ENCODE measurements at places on chromosomes 3 and 15. TPM values are rescaled to one million over a fixed set of nuclear protein-coding genes. Genes with fewer than 3 reads are reported as not detected.

SYNPR gene
- not detected for total RNA-seq

ABI3BP gene
- total RNA-seq = not detected

GRCh38 chr3:12483872-12484197 is 445 bp upstream of the TSEN2 start:
- DNase-seq = no peak
- H3K36me3 ChIP-seq = peaks cover 25% of the 10 kb centered on the region
- no peaks in the 10 kb centered on the region for H3K27me3 ChIP-seq
- H3K4me1 ChIP-seq = peaks cover 37% of the 10 kb centered on the region

- H3K27me3 ChIP-seq = peaks cover 3% of the 10 kb centered on the region
- no peaks in the 10 kb centered on the region for H3K36me3 ChIP-seq
- no peak overlapping the region for H3K4me3 ChIP-seq
- no peak overlapping the region for H3K27ac ChIP-seq
- no peaks in the 10 kb centered on the region for H3K4me1 ChIP-seq
These were observed 45.1 kb downstream of the IL17RD start for GRCh38 chr3:57120040-57120439.

PPP2R3A gene
- total RNA-seq = 0.51 TPM

DNA sequence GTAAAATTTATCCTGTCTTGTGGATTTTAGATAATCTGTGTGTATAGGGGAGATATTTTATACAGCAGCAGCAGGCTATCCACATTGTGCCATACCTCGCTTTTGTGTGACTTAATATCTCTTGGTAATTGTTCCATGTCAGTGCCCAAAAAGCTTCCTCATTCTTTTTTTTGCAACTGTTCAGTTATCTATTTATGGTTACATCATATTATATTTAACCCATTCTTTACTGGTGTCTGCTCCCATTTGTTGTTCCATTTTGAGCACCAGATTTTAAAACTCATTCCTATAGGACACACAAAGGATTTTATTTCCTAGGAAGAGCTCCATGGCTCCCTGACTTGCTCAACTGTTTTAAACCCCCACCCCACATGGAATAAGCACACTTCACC is 86.3 kb upstream of the RASGRP1 start:
- H3K27me3 ChIP-seq = no peaks in the 10 kb centered on the region
- no peak for DNase-seq
- H3K4me1 ChIP-seq = peaks cover 83% of the 10 kb centered on the region
- H3K36me3 ChIP-seq = peaks cover 11% of the 10 kb centered on the region
- peak overlapping the region; percentile 73 for H3K4me3 ChIP-seq

GRCh38 chr3:124699686-124700396 is 30.4 kb upstream of the UMPS start:
- H3K27me3 ChIP-seq = peaks cover 21% of the 10 kb centered on the region
- no peaks in the 10 kb centered on the region for H3K4me1 ChIP-seq
- no peaks in the 10 kb centered on the region for H3K36me3 ChIP-seq

DNA sequence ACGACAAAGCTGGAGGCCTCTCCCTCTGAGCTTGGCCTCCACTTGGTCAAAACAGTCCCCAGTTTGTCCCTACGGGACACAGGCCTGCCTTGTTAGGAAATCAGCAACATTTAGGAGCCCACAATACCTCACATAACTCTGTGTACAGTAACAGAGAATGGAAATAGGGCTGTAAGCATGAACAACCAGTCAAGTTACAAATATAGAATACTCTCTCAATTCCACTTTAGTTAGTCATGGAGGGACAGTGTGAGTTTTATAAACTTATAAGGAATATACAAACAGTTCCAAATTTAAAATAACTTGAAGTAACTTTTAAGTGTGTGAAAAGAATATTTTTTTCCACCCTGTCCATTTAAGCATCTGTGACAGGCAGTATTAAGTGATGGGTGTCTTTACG is 129.4 kb downstream of the PGPEP1L start:
- DNase-seq = no peak
- peaks cover 26% of the 10 kb centered on the region for H3K4me1 ChIP-seq
- no peak overlapping the region for H3K4me3 ChIP-seq

CACNA2D2 gene
- 1.6 TPM for total RNA-seq

DNA sequence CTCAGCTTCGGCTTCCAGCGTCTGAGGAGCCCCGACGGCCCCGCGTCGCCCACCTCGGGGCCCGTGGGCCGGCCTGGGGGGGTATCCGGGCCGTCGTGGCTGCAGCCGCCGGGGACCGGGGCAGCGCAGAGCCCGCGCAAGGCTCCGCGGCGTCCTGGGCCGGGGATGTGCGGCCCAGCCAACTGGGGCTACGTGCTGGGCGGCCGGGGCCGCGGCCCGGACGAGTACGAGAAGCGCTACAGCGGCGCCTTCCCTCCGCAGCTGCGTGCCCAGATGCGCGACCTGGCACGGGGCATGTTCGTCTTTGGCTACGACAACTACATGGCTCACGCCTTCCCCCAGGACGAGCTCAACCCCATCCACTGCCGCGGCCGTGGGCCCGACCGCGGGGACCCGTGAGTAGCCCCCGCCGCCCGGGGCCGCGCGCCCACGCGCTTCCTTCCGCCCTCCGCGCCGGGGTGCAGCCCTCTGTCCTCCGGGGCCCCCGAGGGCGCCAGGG is 462 bp downstream of the EDEM1 start:
- peaks cover 38% of the 10 kb centered on the region for H3K36me3 ChIP-seq
- peak; percentile 64 for DNase-seq
- peak overlapping the region; percentile 94 for H3K27ac ChIP-seq
- H3K27me3 ChIP-seq = no peaks in the 10 kb centered on the region
- H3K4me1 ChIP-seq = peaks cover 27% of the 10 kb centered on the region

DNA sequence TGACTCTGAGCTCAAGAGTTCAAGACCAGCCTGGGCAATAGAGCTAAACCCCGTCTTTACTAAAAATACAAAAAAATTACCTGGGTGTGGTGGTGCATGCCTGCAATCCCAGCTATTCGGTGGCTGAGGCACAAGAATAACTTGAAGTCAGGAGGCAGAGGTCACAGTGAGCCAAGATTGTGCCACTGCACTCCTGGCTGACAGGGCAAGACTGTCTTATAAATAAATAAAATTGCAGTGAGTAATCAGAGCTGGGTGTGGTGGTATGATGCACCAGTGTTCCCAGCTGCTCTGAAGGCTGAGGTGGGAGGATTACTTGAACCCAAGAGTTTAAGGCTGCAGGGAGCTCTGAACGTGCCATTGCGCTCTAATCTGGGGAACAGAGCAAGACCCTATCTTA is 55.9 kb upstream of the GCNT3 start:
- H3K36me3 ChIP-seq = no peaks in the 10 kb centered on the region
- no peak overlapping the region for H3K27ac ChIP-seq
- no peaks in the 10 kb centered on the region for H3K27me3 ChIP-seq

DNA sequence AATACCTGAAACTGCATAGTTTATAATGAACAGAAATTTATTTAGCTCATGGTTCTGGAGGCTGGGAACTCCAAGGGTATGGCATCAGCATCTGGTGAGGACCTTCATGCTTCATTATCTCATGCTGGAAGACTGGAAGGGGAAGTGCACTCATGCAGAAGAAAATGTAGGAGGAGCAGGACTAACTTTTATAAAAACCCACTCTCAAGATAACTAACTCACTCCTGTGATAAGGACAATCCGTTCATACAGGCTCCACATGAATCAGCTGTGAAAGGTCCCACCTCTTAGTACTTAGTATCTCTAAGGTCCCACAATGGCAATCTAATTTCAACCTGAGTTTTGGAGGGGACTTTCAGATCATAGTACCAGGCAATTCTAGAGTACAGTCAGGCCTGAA is 33.6 kb upstream of the APH1B start:
- H3K27ac ChIP-seq = peak overlapping the region; percentile 85
- no peak overlapping the region for H3K4me3 ChIP-seq
- no peaks in the 10 kb centered on the region for H3K27me3 ChIP-seq

DTX3L gene
- 22.1 TPM for total RNA-seq

GRCh38 chr3:143166376-143166775 is 46.8 kb downstream of the CHST2 start:
- H3K27me3 ChIP-seq = no peaks in the 10 kb centered on the region
- H3K4me1 ChIP-seq = peaks cover 81% of the 10 kb centered on the region
- no peak overlapping the region for H3K4me3 ChIP-seq
- H3K27ac ChIP-seq = peak overlapping the region; percentile 63
- H3K36me3 ChIP-seq = peaks cover 2% of the 10 kb centered on the region

DNA sequence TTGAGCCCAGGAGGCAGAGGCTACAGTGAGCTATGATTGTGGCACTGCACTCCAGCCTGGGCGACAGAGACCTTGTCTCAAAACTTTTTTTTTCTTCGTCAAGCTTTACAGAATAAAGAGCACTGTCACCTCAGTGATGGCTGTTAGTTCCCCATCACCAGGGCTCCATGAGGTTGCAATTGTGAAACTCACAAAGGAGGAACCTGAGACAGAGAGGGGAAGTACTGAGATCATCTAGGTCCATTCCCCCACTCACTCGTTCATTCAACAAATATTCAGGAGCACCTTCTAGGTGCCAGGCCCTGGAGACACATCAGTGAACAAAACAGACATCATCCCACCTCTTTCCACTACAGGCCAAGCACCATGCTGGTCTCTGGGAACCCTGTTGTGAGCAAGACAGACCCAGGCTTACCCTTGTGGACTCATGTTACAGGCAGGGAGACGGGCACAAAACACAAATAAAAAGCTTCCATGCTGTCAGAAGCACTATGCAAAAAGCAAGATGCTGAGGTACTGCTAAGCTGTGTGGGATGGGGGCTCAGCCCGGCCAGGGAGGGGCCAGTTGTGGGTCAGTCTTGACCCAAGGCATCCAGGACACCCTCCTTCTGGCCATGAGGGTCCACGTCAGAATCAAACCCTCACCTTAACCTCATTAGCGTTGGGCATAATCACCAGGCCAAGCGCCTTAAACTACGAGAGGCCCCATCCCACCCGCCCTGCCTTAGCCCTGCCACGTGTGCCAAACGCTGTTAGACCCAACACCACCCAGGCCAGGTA is 2.1 kb upstream of the RHO start:
- no peak for DNase-seq
- no peaks in the 10 kb centered on the region for H3K36me3 ChIP-seq
- no peaks in the 10 kb centered on the region for H3K4me1 ChIP-seq
- H3K27me3 ChIP-seq = no peaks in the 10 kb centered on the region

DNA sequence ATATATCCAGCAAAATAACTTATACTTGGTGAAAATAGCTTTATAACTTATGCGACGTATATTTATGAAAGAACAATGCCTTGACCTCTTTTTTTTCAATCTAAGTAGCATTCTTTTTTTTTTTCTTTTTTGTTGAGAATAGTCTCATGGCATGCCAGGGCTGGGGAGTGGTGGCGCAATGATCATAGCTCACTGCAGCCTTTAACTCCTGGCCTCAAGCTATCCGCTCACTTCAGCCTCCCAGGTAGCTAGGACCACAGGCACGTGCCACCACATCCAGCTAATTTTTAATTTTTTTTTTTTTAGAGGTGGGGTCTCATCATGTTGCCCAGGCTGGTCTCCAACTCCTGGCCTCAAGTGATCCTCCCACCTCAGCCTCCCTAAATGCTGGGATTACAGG is 43.5 kb downstream of the RAB8B start:
- H3K27me3 ChIP-seq = no peaks in the 10 kb centered on the region
- H3K36me3 ChIP-seq = peaks cover 60% of the 10 kb centered on the region
- peak overlapping the region; percentile 76 for H3K27ac ChIP-seq
- H3K4me1 ChIP-seq = peaks cover 73% of the 10 kb centered on the region

DNA sequence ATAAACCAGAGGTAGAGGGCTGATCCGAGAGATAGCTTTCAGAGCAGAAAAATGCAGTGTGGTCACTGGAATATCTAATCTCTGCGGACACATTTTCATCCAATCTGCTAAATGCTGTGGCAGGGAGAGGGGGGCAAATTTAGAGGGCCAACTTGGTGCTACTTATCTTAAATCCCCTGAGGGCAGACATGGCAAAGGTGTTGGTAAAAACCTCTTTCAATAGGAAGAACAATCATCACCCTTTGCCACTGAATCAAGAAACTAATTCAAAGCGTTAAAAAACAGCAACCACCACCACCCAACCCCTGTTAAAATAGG is 152.9 kb downstream of the MECOM start:
- H3K4me1 ChIP-seq = peaks cover 12% of the 10 kb centered on the region
- no peak overlapping the region for H3K4me3 ChIP-seq
- H3K27ac ChIP-seq = no peak overlapping the region
- DNase-seq = no peak
- H3K27me3 ChIP-seq = no peaks in the 10 kb centered on the region

POPDC2 gene
- total RNA-seq = 2.1 TPM

DNA sequence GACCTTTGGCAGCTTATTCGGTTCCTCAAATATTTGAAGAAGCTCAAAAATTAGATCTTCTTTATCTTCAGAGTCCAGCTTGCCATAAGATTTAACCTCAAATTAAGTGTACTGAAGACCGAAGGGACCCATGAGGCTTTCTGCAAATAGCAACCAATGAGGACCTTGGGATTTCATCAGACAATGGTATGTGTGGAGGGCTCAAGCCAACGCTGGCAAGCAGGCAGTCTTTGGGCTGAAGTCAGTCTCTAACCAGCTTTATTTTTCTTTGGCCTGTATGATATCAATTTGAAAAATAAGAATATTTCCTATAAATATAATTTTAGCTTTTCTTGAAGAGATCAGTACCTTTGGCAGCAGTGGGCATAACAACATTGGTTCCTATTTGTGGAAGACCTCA is 692.7 kb downstream of the MCTP2 start:
- H3K27ac ChIP-seq = no peak overlapping the region
- peaks cover 4% of the 10 kb centered on the region for H3K27me3 ChIP-seq
- H3K36me3 ChIP-seq = no peaks in the 10 kb centered on the region
- no peak for DNase-seq

DNA sequence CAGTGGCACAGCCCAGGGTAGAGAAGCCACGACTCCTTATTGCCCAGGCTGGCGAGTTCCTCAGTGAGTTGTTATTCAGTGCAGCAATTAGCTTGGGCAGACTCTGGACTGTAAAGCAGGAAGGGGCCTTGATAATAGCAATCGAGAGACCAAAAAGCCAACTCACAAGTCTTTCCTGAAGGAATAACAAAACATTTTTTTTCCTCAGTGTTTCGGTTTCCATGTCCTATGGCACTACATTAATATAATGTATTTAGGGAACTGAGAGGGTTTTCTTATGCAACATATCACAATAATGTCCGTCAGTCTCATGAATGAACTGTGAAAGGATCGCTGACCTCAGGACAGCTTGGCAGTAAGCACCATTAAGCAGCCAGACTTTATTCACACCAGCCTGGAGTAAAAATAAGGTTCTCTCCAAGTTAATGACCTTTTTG is 248.9 kb upstream of the TBL1XR1 start:
- H3K27me3 ChIP-seq = no peaks in the 10 kb centered on the region
- H3K4me1 ChIP-seq = peaks cover 18% of the 10 kb centered on the region
- H3K27ac ChIP-seq = no peak overlapping the region

- H3K4me3 ChIP-seq = no peak overlapping the region
- no peaks in the 10 kb centered on the region for H3K4me1 ChIP-seq
- no peaks in the 10 kb centered on the region for H3K36me3 ChIP-seq
- no peaks in the 10 kb centered on the region for H3K27me3 ChIP-seq
- DNase-seq = no peak
- no peak overlapping the region for H3K27ac ChIP-seq
These were observed 331.0 kb downstream of the OCA2 start for GRCh38 chr15:27767918-27768640.

Measured in activated CD8-positive, alpha-beta T cell treated with anti-CD3 and anti-CD28 coated beads for 36 hours (primary cell).